ENCODE measurements at places on chromosomes 2 and 18.

DNA sequence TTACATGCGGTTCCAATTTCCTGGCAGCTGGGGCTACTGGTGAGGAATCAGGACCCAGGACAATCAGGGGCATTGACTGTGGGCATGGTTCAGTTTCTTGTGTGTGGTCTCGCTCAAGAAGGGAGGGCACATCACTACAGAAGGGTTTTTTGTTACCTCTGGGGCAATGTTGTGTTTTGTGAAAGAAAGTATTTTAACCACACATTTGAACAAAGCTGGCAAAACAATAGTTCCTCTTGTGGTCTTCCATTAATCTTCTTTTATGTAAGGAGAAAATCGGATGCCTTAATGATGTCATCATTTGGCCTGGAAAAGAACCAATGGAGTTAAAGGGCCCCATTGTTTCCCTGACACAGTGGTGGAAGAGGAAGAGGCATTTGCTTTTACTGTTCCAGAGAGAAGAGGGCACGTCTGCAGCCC, 197.4 kb downstream of the SH3BP4 start:
- H3K27ac ChIP-seq, result no peak overlapping the region
- H3K4me1 ChIP-seq, result peaks cover 2% of the 10 kb centered on the region
- peaks cover 4% of the 10 kb centered on the region for H3K27me3 ChIP-seq
- DNase-seq, result no peak
- no peaks in the 10 kb centered on the region for H3K36me3 ChIP-seq

DNA sequence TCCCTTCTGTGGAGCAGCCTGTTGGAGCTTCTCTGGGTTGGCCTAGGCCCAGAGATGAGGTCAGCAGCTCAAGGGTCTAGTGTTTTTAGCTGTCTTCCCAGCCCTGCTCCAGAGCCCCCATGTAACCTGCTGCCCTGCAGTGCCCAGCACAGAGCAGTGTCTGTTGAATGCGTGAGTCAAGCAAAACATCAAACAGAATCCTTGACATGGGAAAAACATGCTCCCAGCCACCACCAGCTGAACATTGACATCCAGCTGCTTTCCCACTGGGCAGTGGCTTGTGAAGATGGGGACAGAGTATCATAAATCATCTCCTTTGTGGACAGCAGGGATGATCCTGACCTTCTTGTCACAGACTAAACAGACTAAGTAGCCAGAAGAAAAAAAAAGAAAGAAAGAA, 22.6 kb downstream of the IMPA2 start:
- H3K27me3 ChIP-seq, result no peaks in the 10 kb centered on the region
- H3K4me1 ChIP-seq, result no peaks in the 10 kb centered on the region
- H3K27ac ChIP-seq, result no peak overlapping the region
- peaks cover 7% of the 10 kb centered on the region for H3K36me3 ChIP-seq
- no peak overlapping the region for H3K4me3 ChIP-seq

DNA sequence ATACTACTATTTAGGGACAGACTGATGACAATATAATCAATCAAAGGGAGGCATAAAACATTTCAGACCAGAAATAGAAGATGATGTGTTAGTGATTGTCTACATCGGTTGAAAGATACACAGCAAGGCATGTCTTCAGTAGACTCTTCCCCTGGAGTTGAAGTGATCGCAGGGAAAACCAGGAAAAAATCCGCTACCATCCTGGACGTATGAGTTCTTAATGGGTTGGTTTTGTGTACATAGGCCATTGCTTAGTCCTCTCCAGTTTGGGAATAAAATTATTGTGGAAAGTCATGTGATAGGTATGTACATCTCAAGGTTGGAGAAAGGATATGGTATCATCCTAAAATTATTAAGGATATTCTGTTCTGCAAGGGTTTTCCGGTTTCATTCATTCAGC, 4.3 kb downstream of the APCDD1 start:
- no peak overlapping the region for H3K4me3 ChIP-seq
- no peak for DNase-seq

DNA sequence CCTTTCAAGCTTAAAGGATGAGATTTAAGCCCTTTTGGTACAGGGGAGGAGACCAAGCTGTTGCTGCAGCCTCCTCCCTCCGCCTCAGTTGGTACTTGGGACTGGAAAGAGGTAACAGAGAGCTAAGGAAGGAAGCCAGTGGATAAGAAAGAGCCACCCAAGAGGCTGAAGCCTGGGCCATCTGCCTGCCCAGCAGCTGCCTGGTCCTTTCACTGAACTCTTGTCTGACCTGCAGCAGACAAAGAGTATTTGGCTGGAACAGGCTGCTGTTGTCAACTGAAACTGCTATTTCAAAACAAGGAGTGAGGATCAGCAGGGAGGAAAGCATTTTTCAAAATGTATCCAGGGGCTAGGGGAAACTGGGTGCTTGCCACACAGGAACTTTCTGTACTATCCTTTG, 30.3 kb downstream of the TNS1 start:
- no peak for DNase-seq
- no peaks in the 10 kb centered on the region for H3K4me1 ChIP-seq
- no peaks in the 10 kb centered on the region for H3K36me3 ChIP-seq
- peaks cover 35% of the 10 kb centered on the region for H3K27me3 ChIP-seq

DNA sequence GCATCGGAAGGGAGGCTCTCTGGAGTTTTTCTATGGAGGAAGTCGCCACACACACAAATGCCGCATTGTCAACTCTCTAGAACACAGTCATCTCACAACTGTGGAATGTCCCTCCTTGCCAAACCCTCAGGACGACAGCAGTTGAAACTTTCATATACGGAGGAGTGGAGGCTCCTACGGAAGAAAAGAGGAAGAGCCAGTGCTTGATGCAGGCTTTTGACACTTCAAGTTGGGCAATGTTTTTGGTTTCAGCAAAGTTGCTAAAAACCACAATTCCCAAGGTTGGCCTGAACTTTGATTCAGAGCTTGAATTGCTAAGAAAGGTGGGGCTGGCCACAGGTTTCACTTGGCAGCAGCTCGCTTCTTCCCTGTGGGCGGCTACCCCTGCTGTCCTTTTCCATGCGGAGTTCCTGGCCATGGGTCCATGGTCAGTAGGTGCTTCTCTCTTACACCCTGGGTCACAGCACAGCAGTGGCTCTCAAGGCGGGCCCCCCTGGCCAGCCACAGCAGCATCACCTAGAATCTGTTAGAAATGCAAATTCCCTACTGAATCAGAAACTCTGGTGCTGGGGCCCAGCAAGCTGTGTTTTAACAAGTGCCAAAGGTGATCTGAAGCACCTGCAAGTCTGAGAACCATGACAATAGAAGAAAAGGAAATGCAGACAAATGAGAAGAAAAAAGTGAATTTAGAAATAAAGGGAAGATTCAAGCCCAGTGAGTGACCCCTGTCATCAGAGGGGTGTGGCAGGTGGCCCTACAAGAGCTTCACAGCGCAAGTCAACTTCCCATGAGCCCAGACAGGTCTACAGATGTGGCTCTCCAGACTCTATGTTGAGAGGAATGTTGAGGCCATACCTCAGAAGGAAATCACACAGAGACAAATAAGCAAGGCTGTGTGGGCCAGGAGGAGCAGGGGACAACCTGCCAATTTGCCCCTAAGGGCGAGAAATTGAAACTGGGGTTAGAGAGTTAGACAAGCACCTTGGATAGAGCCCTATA, 856.4 kb downstream of the RNF144A start:
- H3K4me1 ChIP-seq, result peaks cover 21% of the 10 kb centered on the region
- H3K27me3 ChIP-seq, result no peaks in the 10 kb centered on the region
- peak overlapping the region; percentile 28 for H3K4me3 ChIP-seq
- peak; percentile 34 for DNase-seq

GRCh38 chr18:48390641-48391040, 18.5 kb downstream of the ZBTB7C start:
- H3K27me3 ChIP-seq, result peaks cover 45% of the 10 kb centered on the region
- H3K4me3 ChIP-seq, result no peak overlapping the region
- no peaks in the 10 kb centered on the region for H3K36me3 ChIP-seq
- no peaks in the 10 kb centered on the region for H3K4me1 ChIP-seq
- H3K27ac ChIP-seq, result no peak overlapping the region

GRCh38 chr2:137847443-137847842, 116.8 kb upstream of the HNMT start:
- peaks cover 2% of the 10 kb centered on the region for H3K27me3 ChIP-seq
- DNase-seq, result no peak
- no peaks in the 10 kb centered on the region for H3K4me1 ChIP-seq

DNA sequence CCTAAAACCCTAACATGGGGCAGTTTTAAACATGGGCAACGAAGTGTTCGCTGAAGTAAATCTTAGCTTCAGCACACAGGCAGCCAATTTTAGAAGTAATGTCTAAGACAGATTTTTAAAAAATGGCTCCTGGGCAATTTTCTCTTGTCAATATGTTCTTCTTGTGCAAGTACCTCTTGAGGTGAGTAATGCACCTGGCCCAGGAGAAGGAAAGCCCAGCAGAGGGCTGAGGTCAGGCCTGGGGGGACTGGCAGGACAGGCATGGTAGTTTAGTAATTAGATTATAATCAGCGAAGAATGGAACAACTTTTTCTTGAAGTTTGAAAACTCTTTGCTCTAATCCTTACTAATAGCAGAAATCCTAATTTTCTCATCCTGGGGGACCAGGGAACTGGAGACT, 77.6 kb downstream of the SPRED2 start:
- peaks cover 3% of the 10 kb centered on the region for H3K27me3 ChIP-seq
- no peak overlapping the region for H3K4me3 ChIP-seq
- no peaks in the 10 kb centered on the region for H3K36me3 ChIP-seq
- no peak for DNase-seq
- H3K27ac ChIP-seq, result no peak overlapping the region

DNA sequence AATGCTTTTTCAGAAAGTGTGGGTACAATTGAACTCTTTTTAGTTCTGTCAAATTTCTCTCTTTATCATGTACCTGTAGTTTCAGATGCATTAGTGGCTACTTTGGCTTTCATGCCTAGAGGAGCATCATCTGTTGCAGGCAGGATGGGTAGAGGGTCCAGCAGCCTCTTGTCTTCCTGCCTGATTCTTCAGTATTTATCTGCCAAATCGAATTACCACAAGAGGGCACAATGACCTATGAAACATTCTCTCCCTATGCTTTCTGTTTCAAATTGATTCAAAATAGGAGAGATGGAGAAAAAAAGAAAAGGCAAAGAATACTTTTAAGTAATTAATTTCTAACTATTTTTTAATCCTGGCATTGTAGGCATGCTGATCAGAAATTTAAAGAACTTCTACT, 477.2 kb downstream of the TRIB2 start:
- no peaks in the 10 kb centered on the region for H3K36me3 ChIP-seq
- no peaks in the 10 kb centered on the region for H3K27me3 ChIP-seq
- no peak overlapping the region for H3K27ac ChIP-seq
- no peak for DNase-seq

DNA sequence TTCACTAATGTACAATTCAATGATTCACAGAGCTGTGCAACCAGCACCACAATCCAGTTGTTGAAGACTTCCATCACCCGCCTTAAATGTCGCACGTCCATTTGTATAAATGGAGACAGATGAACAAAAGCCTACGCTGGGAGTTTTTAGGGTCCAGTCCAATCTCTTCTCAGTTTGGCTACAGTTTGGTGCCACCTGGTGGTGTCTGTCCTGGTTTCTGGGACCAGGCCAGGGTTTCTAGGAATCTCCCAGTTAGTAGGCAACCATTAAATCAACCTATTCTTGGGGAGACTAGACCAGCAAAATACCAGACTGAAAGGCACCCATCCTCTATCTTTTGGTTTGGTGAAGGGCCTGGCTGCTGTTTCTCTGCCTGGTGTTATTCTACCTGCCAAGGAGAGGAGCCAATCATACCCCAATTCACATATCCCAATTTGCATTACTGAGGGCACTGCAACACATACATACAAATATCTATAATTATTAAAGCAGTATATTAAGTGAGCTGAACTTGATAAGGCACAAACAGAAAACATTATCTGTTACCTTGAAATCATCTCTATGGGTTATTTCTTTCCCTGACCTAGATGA, 3.2 kb upstream of the DDX1 start:
- peak; percentile 45 for DNase-seq
- peaks cover under 1% of the 10 kb centered on the region for H3K36me3 ChIP-seq
- H3K27ac ChIP-seq, result no peak overlapping the region
- H3K4me1 ChIP-seq, result peaks cover 14% of the 10 kb centered on the region
- no peaks in the 10 kb centered on the region for H3K27me3 ChIP-seq

- no peaks in the 10 kb centered on the region for H3K4me1 ChIP-seq
- no peak overlapping the region for H3K27ac ChIP-seq
- DNase-seq, result no peak
- no peak overlapping the region for H3K4me3 ChIP-seq
- no peaks in the 10 kb centered on the region for H3K36me3 ChIP-seq
These were observed 247.3 kb upstream of the SP5 start for GRCh38 chr2:170467568-170468422.

DNA sequence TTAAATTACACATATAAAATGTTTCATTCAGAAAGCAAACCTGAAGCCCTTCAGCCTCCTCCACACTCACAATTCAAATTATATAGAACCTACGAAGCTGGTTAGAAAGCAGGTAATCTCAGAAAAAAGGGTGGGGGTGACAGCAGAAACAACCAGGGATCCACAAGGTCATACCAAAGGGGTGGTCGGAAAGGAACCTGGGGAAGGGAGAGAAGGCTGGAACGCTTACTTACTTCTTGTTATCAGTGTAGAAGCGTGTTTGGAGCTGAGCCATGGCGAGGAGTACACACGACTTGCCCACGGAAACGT, 316 bp downstream of the WDR12 start:
- H3K27me3 ChIP-seq, result no peaks in the 10 kb centered on the region
- H3K36me3 ChIP-seq, result peaks cover 6% of the 10 kb centered on the region
- H3K4me3 ChIP-seq, result peak overlapping the region; percentile 100

DNA sequence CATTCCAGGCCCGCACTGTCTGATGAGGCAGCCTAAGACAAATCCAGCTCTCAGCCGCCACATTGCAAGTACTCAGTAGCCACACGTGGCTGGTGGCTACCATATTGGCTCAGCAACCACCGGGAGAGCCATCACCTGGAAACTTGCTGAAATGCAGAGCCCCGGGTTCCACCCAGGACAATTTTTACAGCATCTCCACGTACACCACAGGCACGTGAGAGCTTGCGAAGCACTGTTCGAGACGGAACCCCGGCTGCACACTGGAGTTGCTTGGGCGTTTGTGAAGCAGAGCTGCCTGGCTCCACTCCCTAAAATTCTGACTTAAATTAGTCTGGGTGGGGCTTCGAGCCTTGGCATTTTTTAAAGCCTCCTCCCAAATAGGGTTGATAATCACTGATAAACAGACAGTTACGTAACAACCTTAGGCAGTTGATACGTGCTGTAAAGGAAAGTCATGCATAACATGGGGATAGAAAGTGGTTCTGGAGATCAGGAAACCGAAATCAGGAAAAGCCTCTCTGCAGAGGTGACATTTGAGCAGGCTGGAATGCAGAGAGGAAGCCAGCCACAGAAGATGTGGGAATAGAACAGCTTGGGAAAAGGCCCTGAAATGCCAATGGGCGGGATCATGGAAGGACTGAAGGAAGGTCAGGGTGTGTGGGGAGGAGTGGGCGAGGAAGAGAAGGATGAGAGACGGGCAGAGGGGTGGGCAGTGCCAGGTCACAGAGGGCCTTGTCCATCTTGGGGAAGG, 6.2 kb downstream of the ASAP2 start:
- no peak overlapping the region for H3K4me3 ChIP-seq
- DNase-seq, result no peak
- H3K4me1 ChIP-seq, result peaks cover under 1% of the 10 kb centered on the region
- H3K27me3 ChIP-seq, result peaks cover 38% of the 10 kb centered on the region

GRCh38 chr2:45814951-45815621, 163.6 kb downstream of the PRKCE start:
- DNase-seq, result no peak
- no peak overlapping the region for H3K27ac ChIP-seq
- H3K36me3 ChIP-seq, result no peaks in the 10 kb centered on the region
- no peaks in the 10 kb centered on the region for H3K27me3 ChIP-seq
- H3K4me3 ChIP-seq, result no peak overlapping the region
- H3K4me1 ChIP-seq, result no peaks in the 10 kb centered on the region

Measured in activated CD8-positive, alpha-beta T cell treated with anti-CD3 and anti-CD28 coated beads, Interleukin-2, amount 10 ng/mL, durations not matched to agents 7 days and 5 days (primary cell).